CD4-positive, CD25-positive, alpha-beta regulatory T cell (primary cell): ENCODE measurements at places on chromosomes 16 and 17.

- no peak for DNase-seq
These were observed 20.3 kb downstream of the PITPNM3 start for GRCh38 chr17:6536053-6536452.

DNA sequence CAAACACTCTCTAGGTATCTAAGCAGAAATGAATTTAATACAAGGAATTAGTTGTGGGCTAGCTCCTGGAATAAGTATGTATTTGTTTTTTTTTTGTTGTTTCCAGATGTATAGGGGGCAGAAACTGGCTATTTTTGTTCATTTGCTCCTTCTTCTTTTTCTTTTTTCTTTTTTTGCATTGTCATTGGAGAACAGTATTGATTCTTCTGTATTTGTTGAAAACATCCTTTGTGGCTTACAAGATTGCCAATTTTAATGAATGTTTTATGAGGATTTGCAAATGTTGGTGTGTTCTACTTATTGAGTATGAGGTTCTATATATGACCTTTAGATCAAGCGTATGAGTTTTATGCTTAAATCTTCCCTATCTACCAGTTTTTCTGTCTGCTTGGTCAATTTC is 5.6 kb upstream of the PCTP start:
- DNase-seq, result no peak

DNA sequence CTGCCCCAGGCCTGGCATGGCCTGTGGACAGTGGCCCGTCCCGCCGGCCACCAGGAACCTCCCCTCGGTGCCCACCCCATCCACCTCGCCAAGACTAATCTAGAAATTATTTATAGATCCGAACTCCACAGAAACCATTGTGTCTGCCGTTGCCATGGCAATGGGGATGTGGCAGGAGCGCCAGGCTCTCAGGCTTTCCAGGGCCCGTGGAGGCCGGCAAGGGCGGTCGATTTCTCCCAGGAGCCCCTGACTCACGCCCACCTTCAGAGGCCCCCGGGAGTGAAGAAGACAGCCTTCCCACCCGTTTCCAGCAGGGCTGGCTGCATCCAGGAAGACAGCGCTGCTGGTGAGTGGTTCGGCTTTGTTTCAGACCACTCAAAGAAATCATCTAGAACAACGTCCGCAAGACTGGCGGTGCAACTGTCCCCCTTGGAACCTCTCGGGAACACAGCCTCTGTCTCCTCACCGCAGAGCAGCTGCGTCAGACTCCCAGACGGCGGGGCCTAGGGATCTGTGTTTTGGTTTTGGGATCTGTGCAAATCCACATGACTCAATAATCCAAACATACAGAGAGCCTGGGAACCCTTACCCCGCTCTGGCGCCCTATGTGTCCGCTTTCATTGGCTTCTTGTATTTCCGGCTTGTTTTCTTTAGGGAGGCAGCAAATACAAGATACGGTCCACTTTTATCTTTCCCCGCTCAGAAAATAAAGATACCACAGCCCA is 48.5 kb upstream of the ZCCHC14 start:
- no peak for DNase-seq

GRCh38 chr17:1970843-1971384 is 54.2 kb downstream of the RTN4RL1 start:
- DNase-seq, result no peak

- DNase-seq, result no peak
These were observed 141.4 kb downstream of the XYLT1 start for GRCh38 chr16:17329391-17329790.

DNA sequence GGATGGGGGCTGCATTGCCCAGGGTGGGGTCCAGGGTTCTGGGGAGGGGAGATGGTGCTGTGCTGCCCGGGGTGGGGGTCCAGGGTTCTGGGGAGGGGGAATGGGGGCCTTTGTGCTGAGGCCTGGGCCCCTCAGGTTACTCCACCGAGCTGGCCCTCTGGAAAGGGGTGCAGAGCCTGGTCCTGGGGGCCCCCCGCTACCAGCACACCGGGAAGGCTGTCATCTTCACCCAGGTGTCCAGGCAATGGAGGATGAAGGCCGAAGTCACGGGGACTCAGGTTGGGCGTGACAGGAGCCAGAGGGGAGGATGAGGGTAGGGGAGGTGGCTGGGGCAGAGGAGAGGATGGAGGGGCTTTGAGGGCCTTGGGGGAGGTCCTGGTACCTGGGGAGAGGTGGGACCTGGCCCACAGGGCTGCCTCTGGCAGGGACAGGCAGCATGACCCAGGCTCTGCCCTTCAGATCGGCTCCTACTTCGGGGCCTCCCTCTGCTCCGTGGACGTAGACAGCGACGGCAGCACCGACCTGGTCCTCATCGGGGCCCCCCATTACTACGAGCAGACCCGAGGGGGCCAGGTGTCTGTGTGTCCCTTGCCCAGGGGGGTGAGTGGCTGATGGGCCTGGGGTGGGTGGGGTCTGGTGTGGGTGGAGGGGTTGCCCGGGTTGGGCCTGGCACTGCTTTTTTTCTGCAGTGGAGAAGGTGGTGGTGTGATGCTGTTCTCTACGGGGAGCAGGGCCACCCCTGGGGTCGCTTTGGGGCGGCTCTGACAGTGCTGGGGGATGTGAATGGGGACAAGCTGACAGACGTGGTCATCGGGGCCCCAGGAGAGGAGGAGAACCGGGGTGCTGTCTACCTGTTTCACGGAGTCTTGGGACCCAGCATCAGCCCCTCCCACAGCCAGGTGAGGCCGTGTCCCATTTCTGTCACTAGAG is 7.8 kb downstream of the ITGAX start:
- no peak for DNase-seq

DNA sequence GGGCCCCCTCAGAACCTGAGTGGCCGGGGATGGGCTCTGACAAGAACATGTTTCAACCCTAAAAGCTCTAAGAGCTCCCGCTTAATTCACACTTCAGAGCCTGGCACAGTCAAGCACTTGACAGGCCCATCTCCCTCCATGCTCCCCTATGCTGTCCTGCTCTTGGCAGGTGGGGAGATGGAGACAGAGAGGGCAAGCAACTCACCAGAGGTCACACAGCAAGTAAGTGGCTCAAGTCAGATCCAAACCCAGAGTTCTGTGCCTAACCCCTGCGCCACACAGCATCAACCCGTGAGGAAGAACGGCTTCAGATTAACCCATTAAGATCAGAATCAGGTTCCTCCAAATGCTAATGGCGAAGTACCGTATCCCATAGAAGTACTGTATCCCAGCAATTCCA is 36.4 kb downstream of the NECAB2 start:
- DNase-seq, result no peak

DNA sequence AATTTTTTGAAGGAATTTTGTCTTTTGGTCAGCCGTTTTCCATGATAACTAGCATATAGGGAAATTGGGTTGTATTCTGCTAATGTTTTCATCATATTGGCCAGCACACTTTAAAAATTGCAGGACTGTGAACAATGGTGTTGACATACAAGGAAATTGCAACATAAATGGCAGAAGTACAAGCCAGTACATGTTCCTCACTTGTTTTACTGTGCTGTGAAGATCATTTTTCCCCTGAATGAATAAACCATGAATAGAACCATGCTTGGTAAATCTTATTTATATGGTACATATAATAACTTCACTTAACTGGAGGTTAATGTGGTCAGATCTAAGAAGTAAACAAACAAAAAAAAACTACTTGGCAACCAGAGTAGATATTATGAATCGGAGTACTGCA is 22.8 kb downstream of the OMG start:
- DNase-seq, result no peak
